ENCODE measurements at places on chromosomes 7 and 10.

DNA sequence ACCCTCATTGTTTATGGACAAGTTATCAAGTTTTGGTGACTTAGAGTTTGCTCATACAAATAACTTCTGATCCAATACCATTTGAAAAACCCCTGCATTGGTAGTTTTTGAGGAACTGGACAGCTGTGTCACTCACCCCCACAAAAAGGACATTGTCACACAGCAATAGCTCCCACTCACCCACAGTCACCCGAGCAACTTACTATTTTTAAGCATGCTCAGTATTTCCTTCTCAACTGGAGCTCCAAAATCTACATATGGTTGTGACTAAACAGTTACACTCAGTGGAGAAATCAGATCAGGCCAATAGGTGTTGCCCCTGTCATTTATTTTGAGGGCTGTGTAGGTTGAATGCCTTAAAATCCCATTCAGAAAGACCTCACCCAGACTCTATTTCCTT lies 165.2 kb upstream of the AUTS2 start:
- no peak for DNase-seq

- no peak for DNase-seq
Observed at GRCh38 chr10:72088889-72089575, 681 bp upstream of the SPOCK2 start.

- DNase-seq, result peak; percentile 13
Observed at GRCh38 chr7:77698042-77698625, 1.9 kb downstream of the RSBN1L start.

DNA sequence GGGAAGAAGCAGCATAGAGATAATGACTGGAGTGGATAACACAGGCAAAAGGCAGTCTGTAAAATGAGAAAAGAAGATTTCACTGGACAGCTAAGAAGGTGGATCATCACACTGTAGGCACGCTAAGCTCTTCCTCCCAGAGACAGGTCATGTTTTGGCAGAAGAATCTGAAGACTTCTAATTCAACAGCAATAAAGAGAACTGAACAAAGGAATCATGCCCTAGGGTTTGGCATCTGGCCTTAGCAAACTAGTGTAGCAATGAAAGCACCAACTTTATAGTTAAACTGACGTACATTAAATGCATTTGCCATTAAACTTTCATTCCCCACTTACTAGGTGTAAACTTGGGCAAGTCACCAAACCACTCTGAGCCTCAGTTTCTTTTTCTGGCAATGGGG lies 84.4 kb upstream of the SEM1 start:
- no peak for DNase-seq
